ENCODE measurements at places on chromosomes 7 and 10. TPM values are rescaled to one million over a fixed set of nuclear protein-coding genes. Genes with fewer than 3 reads are reported as not detected.

The GCK gene
- total RNA-seq = 0.24 TPM

The SCD gene
- 428 TPM for total RNA-seq

The CRPPA gene
- total RNA-seq = 3.9 TPM

The DRGX gene
- not detected for total RNA-seq

DNA sequence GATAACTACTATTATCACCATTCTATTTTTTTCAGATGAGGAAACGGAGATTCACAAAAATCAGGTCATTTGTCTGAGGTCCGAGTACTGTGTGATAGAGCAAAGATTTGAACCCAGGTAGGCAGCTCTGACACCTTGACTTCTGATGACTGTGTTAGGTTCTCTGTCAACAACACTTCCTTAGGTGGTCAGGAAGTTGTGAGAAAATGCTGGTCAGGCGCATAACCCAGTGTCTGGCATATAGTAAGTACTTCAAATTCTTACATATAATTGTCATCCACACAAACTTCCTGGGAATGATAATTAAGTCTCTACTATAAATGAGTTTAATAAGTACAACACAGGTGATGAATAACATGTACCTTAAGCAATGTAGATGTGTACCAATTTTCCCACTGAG, 381.5 kb downstream of the NEBL start:
- no peak for DNase-seq
- H3K27me3 ChIP-seq = no peaks in the 10 kb centered on the region
- no peaks in the 10 kb centered on the region for H3K36me3 ChIP-seq
- no peak overlapping the region for H3K27ac ChIP-seq

DNA sequence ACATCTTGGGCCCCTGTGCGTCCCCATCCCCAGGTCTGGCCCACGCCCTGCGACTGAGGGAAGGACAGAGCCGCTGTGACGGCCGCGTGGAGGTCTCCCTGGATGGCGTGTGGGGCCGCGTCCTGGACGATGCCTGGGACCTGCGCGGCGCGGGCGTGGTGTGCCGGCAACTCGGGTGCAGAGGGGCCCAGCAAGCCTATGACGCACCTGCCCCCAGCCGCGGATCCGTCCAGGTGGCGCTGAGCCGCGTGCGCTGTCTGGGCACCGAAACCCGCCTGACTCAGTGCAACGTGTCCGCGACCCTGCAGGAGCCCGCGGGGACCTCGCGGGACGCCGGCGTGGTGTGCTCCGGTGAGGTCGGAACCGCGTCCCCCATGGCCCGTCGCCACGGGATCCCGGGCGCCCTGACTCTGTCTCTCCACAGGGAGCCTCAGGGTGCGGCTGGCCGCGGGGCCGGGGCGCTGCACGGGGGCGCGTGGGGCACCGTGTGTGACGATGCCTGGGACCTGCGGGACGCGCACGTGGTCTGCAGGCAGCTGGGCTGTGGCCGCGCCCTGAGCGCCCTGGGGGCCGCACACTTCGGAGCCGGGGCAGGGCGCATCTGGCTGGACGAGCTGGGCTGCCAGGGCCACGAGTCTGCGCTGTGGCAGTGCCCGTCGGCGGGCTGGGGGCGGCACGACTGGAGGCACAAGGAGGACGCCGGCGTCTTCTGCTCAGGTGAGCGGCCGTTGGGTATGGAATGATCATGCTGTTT, 5.9 kb downstream of the SCART1 start:
- no peaks in the 10 kb centered on the region for H3K27me3 ChIP-seq
- no peak overlapping the region for H3K4me3 ChIP-seq
- no peak for DNase-seq
- H3K4me1 ChIP-seq = no peaks in the 10 kb centered on the region
- H3K36me3 ChIP-seq = no peaks in the 10 kb centered on the region
- H3K27ac ChIP-seq = no peak overlapping the region

DNA sequence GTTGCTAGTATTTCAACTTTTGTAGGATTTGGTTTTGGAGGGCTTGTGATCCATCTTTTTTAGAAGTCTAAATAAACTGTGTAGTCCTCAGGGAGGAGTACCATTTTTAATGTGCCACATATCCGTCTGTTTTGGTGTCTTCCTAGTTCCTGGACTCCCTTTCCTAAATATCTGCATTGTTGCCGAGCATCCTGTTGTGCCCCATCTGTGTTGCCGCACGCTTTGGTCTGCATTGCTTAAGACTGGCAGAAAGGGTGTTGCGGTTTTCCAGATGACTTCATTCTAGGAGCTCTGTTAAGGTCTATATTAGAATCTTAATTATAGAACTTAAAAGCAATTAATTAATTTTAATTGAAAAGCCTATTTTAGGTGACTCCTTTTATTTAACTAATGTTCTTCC, 49.4 kb downstream of the RBM33 start:
- H3K4me3 ChIP-seq = no peak overlapping the region
- H3K4me1 ChIP-seq = no peaks in the 10 kb centered on the region
- H3K36me3 ChIP-seq = no peaks in the 10 kb centered on the region
- H3K27me3 ChIP-seq = no peaks in the 10 kb centered on the region
- H3K27ac ChIP-seq = no peak overlapping the region

Measured in astrocyte (in vitro differentiated cells and primary cell).